ENCODE measurements at places on chromosomes 1 and 21.
A peak's percentile ranks its signal among the peaks of the same experiment; 100 is the strongest.

GRCh38 chr1:234535218-234535617 is 56.2 kb upstream of the TARBP1 start:
- no peak for DNase-seq

DNA sequence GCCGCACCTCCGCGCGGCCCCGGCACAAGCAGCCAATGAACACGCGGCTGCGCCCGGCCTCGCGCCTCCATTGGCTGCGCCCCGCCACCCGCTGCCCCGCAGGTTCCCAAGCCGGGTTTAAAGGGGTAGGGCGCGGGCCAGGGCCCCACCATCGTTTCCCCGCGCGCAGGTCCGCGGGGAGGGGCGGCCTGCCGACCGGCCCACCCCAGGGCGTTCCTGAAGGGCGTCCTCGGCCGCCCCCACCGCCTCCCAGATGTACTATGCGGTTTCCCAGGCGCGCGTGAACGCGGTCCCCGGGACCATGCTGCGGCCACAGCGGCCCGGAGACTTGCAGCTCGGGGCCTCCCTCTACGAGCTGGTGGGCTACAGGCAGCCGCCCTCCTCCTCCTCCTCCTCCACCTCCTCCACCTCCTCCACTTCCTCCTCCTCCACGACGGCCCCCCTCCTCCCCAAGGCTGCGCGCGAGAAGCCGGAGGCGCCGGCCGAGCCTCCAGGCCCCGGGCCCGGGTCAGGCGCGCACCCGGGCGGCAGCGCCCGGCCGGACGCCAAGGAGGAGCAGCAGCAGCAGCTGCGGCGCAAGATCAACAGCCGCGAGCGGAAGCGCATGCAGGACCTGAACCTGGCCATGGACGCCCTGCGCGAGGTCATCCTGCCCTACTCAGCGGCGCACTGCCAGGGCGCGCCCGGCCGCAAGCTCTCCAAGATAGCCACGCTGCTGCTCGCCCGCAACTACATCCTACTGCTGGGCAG is at the start of gene OLIG1:
Gene OLIG1, plus strand, starts transcription at position 148 of the 750 bp plus-strand sequence. Its CDS starts 106 bp downstream, at position 254.
- no peak for DNase-seq

GRCh38 chr21:35796844-35797243 is 263.5 kb downstream of the SETD4 start:
- no peak for DNase-seq

DNA sequence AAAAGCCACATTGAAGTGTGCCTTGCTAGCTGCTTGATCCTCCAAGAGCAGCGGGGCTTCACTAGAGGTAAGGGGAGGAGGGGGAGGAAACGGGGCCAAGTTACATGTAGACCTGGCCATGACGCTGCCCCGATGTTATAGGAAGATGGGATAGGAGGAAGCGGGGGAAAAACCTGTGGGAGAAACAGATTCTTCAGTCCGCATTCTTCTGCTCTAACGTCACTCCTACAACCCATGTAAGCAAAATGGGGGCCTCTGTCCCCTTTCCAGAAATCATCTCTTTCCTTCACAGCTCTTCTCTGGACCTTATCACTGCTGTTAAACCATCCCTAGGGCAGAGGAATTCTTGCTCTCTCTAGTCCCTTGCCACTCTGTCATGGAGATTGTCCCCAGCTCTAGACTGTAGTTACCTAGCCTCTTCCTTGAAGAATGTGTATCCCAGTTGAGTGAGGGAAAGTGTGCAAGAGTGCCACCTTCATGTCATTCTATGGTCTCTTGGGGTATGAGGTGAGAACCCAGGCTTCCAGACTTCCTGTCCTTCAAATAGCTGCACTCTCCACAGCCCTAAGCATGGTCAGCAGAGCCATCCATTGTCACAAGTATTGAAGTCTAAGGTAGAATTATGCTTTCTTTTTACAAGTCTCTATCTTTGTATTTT is 11.4 kb downstream of the PLEKHO1 start:
- DNase-seq = no peak

DNA sequence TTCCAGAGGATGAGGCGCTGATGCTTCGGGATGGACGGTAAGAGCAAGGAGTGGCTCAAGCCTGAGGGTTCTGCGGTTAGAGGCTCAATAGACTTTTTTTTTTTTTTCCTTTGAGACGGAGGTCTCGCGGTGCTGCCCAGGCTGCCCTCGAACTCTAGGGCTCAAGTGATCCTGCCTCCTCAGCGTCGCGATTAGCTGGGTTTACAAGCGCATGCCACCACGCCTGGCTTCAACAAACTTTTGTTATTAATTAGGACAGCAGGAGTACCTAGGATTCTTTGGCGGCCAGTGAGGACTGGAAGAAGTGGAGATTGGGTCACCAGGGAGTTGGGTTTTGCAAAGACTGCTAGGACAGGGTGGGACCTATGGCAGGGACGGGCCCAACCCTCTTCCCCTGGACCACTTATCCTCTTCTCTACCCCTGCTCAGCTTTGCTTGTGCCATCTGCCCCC is 587 bp downstream of the SCNM1 start:
- DNase-seq = no peak

DNA sequence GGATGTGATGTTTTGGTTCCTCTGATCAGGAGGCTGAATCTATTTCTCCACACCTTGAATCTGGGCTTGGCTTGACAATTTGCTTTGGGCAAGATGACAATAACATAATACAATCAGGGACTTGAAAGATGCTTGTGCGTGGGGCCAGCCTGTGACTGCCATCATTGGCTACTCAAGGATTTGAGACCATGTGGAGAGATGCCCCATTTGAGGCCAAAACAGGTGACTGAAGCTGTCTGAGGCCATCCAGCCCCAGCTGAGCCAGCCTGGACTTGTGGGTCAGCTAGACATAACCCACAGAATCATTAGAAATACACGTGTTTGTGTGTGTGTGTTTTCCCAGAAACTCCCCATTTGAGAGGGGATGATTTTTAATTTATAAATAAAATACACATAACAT is 421.5 kb downstream of the PTPRU start:
- no peak for DNase-seq

DNA sequence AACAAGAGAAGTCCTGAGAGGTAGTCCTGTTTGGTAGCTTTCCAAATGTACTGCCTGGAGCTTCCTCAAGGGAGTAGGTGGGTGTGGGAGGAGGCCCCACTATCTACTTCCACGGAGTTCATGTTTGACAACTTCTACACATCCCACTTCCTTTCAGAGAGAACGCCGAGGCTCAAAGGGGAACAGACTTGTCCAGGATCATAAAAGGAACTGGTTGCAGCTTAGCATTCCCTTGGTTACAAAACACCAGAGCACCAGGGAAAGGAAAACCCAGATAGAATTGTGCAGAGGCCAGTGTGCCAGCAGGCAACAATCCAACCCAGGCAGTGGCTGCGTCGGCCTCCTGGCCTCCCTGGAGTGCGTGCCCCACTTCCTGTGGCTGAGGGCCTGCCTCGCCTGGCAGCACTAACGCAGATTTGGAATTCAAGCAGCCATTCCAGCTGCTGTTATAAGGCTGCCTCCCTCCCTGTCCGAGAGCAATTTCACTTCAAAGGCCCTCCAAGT is 4.2 kb upstream of the RAP1GAP start:
- no peak for DNase-seq

DNA sequence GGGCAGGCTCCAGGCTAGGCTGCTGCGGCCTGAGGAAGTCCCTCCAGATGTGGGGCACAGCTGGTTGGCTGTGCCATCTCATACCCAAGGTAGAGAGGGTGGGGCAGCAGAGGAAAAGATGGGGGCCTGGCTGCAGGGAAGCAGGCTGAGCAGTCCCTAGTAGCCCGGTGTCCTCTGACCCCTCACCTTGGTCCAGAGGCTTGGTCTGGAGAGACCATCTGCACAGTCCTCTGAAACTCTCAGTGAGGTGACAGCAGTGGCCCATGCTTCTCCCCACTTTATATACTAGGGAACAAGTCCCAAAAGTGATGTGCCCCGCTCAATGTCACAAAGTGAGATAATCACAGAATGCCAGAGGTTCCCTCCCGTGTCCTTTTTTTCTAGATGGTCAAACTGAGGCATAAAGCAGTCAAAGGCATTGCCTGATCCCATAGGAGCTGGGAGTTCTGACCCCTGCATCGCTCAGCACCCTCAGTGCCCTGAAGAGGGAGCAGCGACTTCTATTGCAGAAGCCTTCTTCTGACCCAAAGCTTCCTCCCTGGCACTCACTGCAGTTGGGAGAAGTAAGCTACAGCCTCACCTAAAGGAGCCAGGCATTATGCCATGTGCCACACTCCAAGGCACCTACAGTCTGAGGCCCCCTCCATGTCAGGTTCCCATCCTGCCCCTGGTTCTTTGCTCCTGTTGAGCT is 45.5 kb downstream of the TRABD2B start:
- no peak for DNase-seq

DNA sequence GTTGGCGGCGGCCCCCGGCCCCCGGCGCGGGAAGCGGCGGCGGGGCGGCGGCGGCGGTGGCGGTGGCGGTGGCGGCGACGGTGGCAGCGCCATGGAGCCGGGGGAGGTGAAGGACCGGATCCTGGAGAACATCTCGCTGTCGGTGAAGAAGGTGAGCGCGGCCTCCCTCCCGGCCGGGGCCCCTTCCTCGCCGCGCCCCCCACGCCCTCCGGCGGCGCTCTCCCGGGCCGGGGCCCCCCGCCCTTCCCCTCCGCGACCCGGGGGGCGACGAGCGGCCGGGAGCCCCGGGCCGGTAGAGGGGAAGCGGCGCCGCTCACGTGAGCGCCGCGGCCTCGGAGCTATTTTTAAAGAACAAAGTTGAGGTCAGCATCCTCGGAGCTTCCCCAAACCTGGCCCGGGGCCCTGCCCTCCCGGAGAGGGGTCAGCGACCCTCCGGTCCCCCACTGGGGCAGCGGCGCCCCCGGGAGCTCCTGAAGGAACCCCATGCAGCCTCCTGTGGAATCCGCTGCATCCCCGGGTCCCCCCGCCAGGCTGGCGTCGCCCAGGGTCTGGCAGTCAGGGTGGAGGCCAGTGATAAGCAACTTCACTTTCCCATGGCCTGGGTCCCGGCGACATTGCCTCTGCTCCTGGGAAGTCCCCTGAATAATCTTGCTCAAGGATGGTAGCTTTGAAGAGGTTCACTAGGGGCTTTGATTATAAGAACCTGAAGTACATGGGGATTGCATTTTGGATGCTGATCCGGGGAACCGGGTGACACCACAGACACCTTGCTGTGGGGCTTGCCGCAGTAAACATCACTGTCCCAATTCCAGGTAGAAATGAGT is 560 bp downstream of the PLEKHM2 start:
- DNase-seq = peak; percentile 19

- DNase-seq = no peak
These were observed 666 bp upstream of the BEND5 start for GRCh38 chr1:48777219-48777895.

GRCh38 chr1:219109424-219110018 is 64.2 kb upstream of the LYPLAL1 start:
- no peak for DNase-seq

GRCh38 chr1:154870115-154870571 is at the start of gene KCNN3:
Gene KCNN3, minus strand, starts transcription at chr1:154870281. Its CDS starts 317 bp downstream, at chr1:154869964.
- DNase-seq = peak; percentile 62

DNA sequence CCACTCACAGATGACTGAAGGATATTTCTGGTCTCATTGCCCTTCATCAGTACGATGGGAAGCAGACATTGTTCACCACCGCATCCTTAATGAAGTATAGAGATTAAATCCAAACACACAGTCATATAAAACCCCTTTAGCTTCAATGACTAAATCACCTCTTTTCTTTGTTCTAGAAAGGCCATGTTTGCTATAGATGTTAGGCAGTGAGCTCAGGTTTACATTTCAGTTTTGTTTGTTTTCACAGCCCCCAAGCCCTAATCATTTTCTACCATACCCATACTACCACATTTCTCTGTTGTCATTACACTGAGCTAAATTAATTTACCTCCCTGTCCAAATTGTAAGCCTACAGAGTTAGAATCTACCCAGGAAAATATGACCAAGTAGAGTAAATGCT is 385.1 kb downstream of the NTNG1 start:
- no peak for DNase-seq

GRCh38 chr1:225926551-225927113 is 2.6 kb upstream of the PYCR2 start:
- no peak for DNase-seq

GRCh38 chr1:180633057-180634056 is 1.5 kb downstream of the XPR1 start:
- DNase-seq = no peak

DNA sequence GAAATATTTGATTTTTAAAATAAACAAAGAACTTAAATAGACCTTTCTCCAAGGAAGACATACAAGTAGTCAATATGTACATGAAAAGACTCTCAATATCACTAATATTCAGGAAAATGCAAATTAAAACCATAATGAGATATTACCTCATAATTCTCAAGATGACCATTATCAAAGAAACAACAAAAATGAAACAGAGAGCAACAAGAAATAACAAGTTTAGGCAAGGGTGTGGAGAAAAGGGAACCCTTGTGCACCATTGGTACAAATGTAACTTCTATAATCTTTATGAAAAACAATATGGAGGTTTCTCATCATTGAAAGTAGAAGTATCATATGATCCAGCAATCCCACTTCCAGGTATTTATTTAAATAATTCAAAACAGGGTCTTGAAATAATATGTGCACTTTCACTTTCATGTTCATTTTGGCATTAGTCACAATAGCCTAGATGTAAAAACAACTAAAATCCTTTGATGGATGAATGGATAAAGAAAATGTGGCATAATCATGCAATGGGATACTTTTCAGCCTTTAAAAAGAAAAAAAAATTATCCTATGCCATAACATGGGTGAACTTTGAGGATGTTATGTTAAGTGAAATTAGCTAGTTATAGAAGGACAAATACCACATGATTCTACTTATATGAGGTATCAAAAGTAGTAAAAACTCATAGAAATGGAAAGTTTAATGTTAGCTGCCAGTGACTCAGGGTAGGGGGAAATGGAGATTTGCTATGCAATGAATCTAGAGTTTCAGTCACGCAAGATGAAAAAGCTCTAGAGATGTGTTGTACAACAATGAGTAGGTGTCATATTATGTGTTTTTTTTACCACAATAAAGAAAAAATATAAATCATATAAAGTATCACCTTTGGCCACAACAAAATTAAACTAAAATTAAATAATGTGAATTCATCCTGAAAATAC is 114.5 kb upstream of the LYPLAL1 start:
- DNase-seq = no peak

DNA sequence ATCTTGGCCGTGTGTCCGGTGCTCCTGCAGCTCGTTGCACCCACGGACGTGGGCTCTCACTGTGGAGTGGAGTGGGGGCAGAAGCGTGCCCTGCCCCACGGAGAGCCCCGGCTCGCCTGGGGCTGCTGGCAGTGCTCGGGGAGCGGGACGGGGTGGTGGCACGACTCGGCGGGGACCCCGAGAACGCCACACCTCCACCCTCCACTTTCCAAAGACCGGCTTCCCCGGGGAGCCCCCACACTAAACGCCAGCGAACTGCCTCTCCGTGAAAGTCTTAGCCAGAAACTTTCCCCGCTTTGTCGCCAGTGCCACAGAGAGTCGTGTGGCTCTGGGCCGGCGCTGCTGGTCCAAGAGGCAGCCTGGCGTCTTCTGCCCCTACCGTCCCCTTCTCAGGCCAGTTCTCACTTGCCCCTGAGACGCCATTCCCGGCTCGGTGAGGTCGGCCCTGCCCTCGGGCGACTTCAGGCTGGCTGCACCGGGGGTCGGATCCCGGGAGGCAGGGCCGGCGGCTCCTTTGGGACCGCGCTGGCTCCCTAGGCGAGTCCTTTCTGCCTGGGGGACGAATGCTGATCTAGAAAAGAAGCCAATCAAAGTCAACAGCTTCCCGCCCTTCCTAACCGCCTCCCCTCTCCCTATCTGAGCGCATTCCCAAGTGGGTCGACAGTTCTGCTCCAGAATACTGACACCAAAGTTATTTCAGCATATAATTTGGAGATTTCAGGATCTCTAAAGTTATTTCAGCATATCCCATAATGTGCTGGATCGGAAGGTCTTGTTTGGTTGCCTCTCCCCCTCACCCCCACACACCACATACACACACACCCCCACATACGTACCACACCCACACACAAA is 2.6 kb upstream of the SAMD13 start:
- no peak for DNase-seq

GRCh38 chr21:38177919-38178652 is 78.7 kb upstream of the KCNJ15 start:
- DNase-seq = no peak

Measured in T-helper 17 cell (primary cell).